ENCODE measurements at places on chromosomes 6 and 20.

DNA sequence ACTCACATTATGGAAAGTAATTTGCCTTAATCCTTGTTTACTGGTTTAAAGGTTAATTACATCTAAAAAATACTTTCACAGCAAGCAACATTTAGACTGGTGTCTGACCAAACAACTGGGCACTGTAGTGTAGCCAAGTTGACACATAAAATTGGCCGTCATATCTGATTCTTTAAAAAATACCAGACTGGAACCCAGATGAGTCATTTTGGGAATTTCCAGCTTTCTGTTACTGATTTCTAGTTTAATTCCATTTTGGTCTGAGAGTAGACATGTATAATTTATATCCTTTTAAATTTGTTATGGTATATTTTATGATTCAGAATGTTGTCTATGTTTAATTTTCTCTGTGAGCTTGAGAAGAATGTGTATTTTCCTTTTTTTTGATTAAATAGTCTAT lies 44.1 kb downstream of the SCP2D1 start:
- DNase-seq: no peak

DNA sequence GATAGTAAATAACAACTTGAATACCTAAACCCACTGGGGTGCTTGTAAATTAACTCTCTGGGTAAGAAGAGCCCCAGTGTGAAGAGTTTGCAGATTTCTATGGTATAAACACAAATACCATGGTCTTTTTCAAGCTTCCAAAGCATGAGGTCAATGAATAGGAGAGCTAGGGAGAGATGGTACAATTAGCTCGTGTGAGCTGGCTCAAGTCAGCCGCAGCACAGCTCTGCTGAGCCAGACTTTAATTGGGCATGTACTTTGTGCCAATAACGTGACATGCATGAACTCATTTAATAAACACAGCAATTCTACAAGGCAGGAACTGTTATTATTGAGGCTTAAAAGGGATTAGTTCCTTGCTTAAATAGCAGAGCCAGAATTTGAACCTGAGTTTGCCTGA lies 684.2 kb downstream of the KIF16B start:
- no peak for DNase-seq

DNA sequence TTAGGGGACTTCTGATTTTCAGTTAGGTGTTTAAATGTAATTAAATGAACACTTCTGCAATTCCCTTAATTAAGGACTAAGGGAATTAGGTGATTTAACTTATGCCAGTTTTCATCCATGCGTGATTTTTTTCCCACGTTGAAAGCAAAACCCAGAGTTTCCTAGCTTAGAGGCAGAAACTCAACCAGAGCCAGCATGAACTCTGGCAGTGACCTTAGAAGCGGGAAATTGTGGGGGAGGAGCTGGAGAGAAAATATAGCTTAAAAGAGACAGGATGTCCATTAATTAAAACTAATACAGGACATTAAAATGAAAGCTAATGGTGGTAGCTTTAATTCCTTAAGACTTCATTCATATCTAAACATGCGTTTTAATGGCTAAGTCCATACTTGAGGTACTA lies 41.6 kb downstream of the IYD start:
- DNase-seq: no peak

- DNase-seq: no peak
Observed at GRCh38 chr20:54084727-54085388, 14.5 kb upstream of the BCAS1 start.

Data from esophagus squamous epithelium (tissue), 5 donors.